ENCODE measurements at places on chromosomes 2 and 18.

GRCh38 chr2:109148991-109149645, 20.1 kb downstream of the SH3RF3 start:
- no peak for DNase-seq

- no peak for DNase-seq
Measured at GRCh38 chr18:72372076-72372475, 172.1 kb downstream of the CBLN2 start.

DNA sequence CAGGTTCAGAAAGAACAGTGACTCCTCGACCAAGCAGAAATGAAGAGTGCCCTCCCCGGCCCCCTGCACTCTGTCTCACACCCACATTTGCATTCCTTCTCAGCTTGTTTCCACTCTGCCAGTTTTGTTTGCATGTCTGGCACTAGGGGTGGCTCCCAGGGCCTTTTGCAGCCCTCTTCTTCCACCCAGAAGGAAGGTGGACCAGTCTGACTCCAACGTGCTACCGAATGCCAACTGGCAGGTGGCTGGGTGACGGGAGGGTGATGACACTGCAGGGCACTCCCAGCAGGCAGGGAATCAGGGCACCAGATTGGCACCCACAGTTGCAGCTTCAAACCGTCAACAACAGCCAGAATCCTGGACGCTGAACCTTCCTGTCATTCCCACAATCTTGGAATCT, 371.1 kb downstream of the TXNL1 start:
- no peak for DNase-seq

DNA sequence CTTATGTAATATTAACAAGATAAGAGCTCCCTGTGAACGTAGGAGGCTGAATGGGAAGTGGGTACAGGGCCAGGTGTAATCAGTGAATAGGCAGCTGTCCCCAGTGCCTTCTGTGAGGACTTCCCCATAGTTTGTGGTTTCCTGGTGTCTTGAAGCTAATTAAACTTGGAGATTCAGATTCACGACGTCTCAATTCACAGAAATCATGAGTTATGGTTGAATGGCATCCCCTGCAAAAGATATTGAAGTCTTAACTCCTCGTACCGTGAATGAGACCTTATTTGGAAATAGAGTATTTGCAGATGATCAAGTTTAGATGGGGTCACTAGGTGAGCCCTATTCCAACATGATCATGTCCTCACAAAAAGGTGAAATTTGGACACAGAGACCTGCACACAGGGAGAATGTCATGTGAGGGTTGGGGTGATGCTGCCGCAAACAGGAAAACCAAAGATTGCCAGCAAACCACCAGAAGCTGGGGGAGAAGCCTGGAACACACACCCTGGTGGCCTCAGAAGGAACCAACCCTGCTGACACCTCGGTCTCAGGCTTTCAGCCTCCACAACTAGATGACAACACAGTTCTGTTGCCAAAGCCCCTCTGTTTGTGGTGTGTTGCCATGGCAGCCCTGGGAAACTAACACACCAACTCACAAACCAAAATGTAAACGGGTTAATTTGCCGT, 13.2 kb downstream of the ARL4C start:
- DNase-seq: peak; percentile 65

DNA sequence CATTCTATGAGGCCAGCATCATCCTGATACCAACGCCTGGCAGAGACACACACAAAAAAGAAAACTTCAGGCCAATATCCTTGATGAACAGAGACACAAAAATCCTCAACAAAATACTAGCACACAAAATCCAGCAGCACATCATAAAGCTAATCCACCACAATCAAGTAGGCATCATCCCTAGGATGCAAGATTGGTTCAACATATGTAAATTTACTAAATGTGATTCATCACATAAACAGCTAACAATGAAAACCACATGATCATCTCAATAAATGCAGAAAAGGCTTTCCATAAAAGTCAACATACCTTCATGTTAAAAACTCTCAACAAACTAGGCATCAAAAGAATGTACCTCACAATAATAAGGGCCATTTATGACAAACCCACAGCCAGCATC, 65.3 kb downstream of the WDPCP start:
- DNase-seq: no peak

GRCh38 chr2:148645539-148646230, 1.1 kb downstream of the EPC2 start:
- peak; percentile 24 for DNase-seq

GRCh38 chr2:58089081-58089480, 42.5 kb downstream of the VRK2 start:
- no peak for DNase-seq

DNA sequence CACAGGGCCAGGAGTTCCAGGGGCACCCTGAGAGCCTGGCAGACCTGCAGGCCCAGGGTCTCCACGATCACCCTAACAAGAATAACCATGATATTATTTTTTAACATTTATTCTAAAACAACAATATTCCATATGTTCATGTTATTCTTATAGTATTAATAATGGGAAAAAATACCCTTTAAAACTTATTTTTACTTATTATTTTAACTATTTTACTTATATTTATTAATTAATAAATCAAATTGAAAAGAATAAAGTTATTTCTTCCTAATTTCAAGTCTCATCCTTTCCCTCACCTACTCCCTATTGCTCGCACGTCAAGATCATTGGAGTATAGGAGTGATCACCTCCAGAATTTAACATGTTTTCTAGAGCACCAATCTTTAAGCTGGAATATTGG, 71.7 kb downstream of the COL3A1 start:
- DNase-seq: no peak

DNA sequence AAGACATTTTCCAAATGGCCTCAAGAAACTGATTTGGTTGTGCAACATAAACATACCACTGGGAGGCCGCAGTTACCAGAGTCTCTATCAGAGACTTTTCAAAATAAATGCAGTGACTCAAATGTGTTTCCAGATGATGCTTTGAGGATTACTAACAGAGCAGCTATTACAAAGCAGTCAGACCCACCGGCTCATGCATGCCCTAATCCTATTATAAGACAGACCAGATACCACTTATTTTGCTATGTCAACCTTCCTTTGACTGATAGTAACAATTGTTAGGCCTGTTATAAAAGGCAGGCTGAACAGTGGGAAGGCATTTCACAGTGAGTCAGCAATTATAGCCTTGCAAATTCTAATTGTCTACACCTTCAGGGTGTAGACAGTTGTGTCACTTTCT, 217.7 kb downstream of the LRRTM1 start:
- no peak for DNase-seq

GRCh38 chr2:44347526-44347925, 13.8 kb downstream of the PREPL start:
- DNase-seq: no peak

- no peak for DNase-seq
Measured at GRCh38 chr2:72439892-72440291, 292.2 kb upstream of the CYP26B1 start.

GRCh38 chr18:51666763-51667191, 469.3 kb upstream of the MEX3C start:
- DNase-seq: no peak

- DNase-seq: no peak
Measured at GRCh38 chr18:55795101-55795669, 207.2 kb upstream of the TCF4 start.

DNA sequence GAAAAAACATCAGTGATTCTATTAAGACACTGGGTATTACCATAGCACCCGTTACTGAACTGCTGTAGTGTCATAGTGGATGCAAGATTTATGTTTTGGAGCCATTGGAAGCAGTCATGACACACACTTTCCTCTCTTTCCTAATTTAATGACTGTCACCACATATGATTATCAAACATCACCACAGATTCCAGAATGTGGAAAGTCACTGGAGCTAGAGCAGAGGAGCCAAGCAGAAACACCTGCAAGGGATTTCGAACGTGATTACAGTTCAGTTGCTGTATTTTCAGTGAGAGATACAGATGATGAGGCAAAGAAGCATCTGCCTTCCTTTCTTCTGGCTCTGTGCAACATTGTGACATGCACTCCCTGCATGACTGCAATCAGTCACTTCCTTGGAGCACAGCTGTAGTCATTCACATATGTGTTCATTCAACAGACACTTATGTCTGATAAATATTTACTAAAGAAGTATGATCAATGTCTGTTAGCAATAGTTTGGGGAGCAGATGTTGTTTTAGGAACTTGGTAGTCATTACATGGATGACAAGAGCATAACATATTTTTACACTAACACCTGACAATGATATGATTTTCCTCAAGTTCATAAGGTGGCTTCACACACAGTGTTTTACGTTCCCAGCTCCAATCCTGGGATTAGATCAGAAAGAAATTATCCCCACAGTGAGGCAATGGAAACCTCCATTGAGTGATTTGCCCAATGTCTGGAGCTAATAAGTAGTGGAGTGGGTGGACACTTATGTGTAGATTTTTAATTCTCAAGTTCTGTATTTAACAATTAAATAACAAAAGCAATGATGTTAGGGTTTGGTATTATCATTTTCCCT, 416.6 kb downstream of the PLCL1 start:
- DNase-seq: no peak

- DNase-seq: no peak
Measured at GRCh38 chr18:51257150-51257549, 59.7 kb upstream of the MEX3C start.

- no peak for DNase-seq
Measured at GRCh38 chr18:70256994-70257393, 31.9 kb upstream of the SOCS6 start.
